Vagina (tissue), 2 donors: ENCODE measurements at places on chromosomes 7 and 10.

- no peak overlapping the region for H3K4me3 ChIP-seq
- H3K36me3 ChIP-seq = no peaks in the 10 kb centered on the region
- DNase-seq = no peak
- peaks cover 21% of the 10 kb centered on the region for H3K4me1 ChIP-seq
- no peaks in the 10 kb centered on the region for H3K27me3 ChIP-seq
Measured at GRCh38 chr7:25731068-25731845, 420.7 kb upstream of the NFE2L3 start.

DNA sequence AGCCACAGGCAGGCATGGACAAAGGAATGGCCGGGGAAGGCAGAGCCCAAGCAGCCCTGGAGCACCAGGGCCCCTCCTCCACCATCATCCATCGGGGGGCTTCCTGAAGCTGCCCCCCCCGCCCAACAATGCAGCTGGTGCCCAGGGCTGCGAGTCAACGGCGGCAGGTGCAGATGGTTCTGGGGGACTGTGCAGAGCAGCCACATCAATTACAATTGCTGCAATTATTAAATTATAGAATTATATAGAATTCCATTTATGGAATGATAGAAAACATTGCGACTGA is 28.3 kb downstream of the EBF3 start:
- no peaks in the 10 kb centered on the region for H3K4me1 ChIP-seq
- H3K36me3 ChIP-seq = no peaks in the 10 kb centered on the region
- H3K27me3 ChIP-seq = no peaks in the 10 kb centered on the region
- no peak for DNase-seq
- H3K27ac ChIP-seq = no peak overlapping the region
- H3K4me3 ChIP-seq = no peak overlapping the region

GRCh38 chr10:121695731-121696464 is 97.7 kb upstream of the FGFR2 start:
- no peaks in the 10 kb centered on the region for H3K36me3 ChIP-seq
- no peaks in the 10 kb centered on the region for H3K4me1 ChIP-seq
- DNase-seq = no peak
- no peak overlapping the region for H3K4me3 ChIP-seq

DNA sequence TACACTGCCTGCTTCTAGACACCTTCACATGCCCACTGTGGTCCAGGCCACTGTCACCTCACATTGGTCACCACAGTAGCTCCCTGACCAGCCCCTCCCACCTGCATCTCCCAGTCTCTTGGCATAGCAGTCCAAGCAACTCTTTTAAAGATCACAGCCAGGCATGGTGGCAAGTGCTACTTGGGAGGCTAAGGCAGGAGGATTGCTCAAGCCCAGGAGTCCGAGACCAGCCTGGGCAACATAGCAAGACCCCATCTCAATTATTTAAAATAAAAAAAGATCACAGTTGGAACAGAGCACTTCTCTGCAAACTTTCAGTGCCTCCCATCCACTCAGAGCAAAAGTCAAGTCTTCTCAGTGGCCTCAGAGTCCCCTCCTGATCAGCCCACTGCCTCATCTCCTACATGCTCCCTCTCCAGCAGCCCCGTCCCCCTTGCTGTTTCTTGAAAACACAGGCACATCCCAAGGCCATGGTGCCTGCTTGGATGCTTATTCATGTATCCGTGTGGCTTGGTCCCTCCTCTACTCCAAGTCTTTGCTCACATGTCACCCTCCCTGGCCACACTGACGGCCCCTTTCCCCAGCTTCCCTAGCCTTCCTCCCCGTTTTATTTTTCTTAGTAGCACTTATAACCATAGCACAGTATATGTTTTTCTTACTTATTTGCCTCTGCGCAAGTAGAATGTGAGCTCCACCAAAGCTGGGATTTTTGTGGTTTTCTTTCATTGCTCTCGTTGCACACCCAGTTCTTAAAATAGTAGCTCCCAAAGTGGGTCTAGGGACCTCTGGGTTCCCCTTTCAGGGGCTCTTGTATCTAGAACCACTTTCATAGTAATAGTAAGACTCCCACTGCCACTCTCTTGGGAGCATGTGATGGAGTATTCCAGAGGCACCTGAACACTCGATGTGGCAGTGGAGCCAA is 19.5 kb downstream of the TSPAN15 start:
- peaks cover 36% of the 10 kb centered on the region for H3K4me1 ChIP-seq
- no peak overlapping the region for H3K27ac ChIP-seq
- no peak overlapping the region for H3K4me3 ChIP-seq
- no peaks in the 10 kb centered on the region for H3K36me3 ChIP-seq
- DNase-seq = no peak
- H3K27me3 ChIP-seq = no peaks in the 10 kb centered on the region

DNA sequence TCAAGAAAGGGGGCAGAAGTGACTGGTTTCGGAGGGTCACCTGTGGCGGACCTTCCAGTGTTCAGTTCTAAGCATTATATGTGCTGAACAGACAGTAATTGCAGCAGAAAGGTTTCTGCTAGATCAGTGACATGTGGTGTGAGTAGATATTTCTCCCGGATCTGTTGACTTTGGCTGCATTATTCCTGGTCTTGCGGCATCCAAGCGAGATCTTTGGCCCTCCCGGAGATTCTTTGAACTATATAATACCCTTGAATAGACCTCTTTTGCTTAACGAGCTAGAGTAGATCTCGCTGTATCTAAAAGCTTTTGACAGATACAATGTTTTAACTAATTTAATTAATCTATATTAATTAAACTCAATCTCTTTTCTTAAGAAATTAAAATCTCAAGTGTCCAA is 99.8 kb downstream of the PTN start:
- H3K4me3 ChIP-seq = no peak overlapping the region
- H3K27me3 ChIP-seq = no peaks in the 10 kb centered on the region
- H3K27ac ChIP-seq = no peak overlapping the region
- H3K36me3 ChIP-seq = no peaks in the 10 kb centered on the region

GRCh38 chr7:139118234-139118804 is 8.8 kb upstream of the ZC3HAV1 start:
- peaks cover 7% of the 10 kb centered on the region for H3K4me1 ChIP-seq
- H3K36me3 ChIP-seq = no peaks in the 10 kb centered on the region
- H3K4me3 ChIP-seq = no peak overlapping the region
- H3K27ac ChIP-seq = no peak overlapping the region
- no peak for DNase-seq

GRCh38 chr10:80515511-80515910 is 22.2 kb upstream of the SH2D4B start:
- H3K36me3 ChIP-seq = no peaks in the 10 kb centered on the region
- H3K4me3 ChIP-seq = no peak overlapping the region
- H3K4me1 ChIP-seq = peaks cover 23% of the 10 kb centered on the region
- H3K27ac ChIP-seq = peak overlapping the region; percentile 16
- H3K27me3 ChIP-seq = no peaks in the 10 kb centered on the region

- no peak within 1 kb of the TSS for H3K4me3 ChIP-seq
- no peak for DNase-seq
- H3K36me3 ChIP-seq = no peaks in the 10 kb centered on the region
Measured at GRCh38 chr7:93226310-93226709, at the start of gene HEPACAM2. Gene HEPACAM2, minus strand, starts transcription at chr7:93226469.

GRCh38 chr7:33261585-33261984 is 132.2 kb downstream of the BBS9 start:
- H3K36me3 ChIP-seq = no peaks in the 10 kb centered on the region
- H3K27me3 ChIP-seq = no peaks in the 10 kb centered on the region
- H3K27ac ChIP-seq = no peak overlapping the region
- DNase-seq = no peak
- H3K4me1 ChIP-seq = no peaks in the 10 kb centered on the region

- H3K27ac ChIP-seq = no peak overlapping the region
- no peak overlapping the region for H3K4me3 ChIP-seq
- H3K36me3 ChIP-seq = no peaks in the 10 kb centered on the region
- DNase-seq = no peak
- H3K4me1 ChIP-seq = no peaks in the 10 kb centered on the region
- no peaks in the 10 kb centered on the region for H3K27me3 ChIP-seq
Measured at GRCh38 chr7:69211739-69212138, 386.5 kb upstream of the AUTS2 start.

DNA sequence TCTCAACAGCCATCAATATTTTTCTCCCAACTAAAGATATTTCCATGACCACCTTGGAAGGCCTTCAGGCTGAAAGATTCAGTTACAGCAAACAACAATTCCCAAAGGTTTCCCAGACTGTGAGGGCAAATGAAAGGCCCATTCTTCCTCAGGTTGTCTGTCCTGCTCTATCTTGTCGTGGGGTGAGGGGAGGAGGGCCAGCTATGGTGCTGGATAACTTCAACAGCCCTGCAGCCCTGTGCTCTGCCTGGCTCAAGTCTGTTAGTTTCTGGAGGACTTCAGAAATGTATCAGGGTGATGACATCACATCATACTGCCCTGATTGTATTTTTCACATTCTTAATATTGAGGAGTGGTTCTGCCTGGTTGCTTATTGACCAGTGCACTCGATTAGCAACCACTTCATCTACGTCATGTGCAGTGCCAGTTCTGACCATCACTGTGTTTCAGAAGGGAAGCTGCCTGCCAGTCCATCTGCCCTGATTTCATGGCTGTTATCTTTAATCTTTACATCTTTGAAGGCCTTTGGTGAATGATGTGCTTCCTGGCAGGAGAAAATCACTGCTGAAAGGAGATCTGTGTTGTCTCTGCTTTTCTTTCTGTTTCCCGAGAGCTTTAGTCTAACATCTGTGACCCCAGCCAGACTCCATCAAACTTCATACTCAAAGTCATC is 135.5 kb downstream of the NRF1 start:
- no peaks in the 10 kb centered on the region for H3K36me3 ChIP-seq
- no peaks in the 10 kb centered on the region for H3K27me3 ChIP-seq
- H3K4me1 ChIP-seq = no peaks in the 10 kb centered on the region
- H3K4me3 ChIP-seq = no peak overlapping the region
- H3K27ac ChIP-seq = no peak overlapping the region
- DNase-seq = no peak

- DNase-seq = no peak
- H3K4me1 ChIP-seq = no peaks in the 10 kb centered on the region
- H3K4me3 ChIP-seq = no peak overlapping the region
- H3K36me3 ChIP-seq = no peaks in the 10 kb centered on the region
Measured at GRCh38 chr7:77427996-77428603, 12.0 kb upstream of the GSAP start.

DNA sequence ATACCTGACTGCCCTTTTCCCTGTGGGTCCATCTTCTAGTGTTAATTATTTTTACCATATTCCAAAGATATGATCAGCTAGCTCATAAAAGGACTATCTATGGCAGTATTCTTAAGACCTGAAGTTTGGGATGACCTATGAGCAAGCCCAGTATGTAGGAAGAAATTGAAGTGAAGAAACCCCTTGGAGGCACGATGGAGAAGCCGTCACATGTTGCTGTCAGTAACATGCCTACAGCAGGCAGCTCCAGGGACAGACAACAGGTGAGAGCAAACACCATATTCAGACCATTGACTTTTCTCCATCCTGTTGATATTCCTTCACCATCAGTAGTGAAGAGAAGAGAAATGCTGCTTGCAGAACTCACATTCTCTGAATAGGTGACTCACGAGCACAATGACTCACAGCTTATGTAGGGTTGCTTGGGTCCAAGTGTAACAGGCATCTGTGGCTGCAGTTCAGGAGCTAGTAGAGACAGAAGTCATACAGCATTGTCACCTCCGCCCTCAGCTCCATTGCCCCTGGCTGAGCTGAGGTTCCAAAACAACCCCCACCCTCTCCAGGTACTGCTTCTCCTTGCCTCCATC is 8.4 kb upstream of the LYZL2 start:
- H3K36me3 ChIP-seq = no peaks in the 10 kb centered on the region
- DNase-seq = no peak
- H3K4me3 ChIP-seq = no peak overlapping the region
- H3K4me1 ChIP-seq = no peaks in the 10 kb centered on the region

- H3K27me3 ChIP-seq = no peaks in the 10 kb centered on the region
- no peak for DNase-seq
- no peak overlapping the region for H3K27ac ChIP-seq
- peaks cover 9% of the 10 kb centered on the region for H3K4me1 ChIP-seq
- no peaks in the 10 kb centered on the region for H3K36me3 ChIP-seq
Measured at GRCh38 chr7:130481898-130482297, 10.0 kb upstream of the MEST start.

DNA sequence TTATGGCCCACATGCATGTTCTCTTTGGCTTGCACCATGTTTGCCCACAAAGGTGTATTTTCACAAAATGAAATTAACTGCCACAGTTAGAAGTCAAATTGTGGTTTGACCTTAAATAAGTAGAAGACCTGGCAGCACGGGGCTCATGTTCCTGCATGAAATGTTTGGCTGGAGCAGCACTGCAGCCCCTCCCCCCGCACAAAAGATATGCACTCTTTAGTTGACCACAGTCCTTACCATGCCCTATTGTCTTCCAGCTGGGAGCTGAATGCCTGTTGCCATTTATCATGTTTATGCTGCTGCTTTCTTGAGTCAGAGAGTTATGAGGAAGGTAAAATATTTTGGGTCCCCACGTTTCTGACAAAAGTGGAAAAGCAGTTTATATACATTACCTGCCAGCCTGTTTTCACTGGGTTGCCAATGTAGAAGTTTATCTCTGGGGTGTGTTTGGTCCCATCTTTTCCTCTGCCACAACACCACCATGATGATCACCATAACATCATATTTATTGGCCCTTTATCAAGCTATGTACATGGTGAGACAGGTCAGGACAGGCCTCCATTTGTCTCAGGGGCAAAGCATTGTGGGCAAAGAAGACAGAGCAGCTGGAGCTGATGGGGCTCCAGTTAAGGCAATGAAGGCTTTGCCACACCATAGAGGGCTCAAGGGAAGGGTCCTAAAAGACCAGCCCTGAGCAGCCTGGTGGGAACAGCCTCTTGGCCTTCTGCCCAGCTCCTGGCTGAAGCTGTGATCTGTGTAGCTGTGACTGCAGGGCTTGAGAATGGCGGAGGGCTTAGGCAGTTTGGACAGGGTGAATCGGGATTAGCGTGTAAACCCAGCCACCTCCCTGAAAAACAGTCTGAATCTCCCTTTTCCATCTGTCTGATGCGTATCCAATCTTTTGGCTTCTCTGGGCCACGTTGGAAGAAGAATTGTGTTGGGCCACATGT is 5.4 kb downstream of the PRF1 start:
- H3K27ac ChIP-seq = no peak overlapping the region
- H3K27me3 ChIP-seq = no peaks in the 10 kb centered on the region
- no peak overlapping the region for H3K4me3 ChIP-seq
- no peaks in the 10 kb centered on the region for H3K36me3 ChIP-seq
- no peak for DNase-seq
- no peaks in the 10 kb centered on the region for H3K4me1 ChIP-seq

GRCh38 chr7:33809228-33809627 is 96.1 kb upstream of the BMPER start:
- no peaks in the 10 kb centered on the region for H3K27me3 ChIP-seq
- peak; percentile 43 for DNase-seq
- no peaks in the 10 kb centered on the region for H3K36me3 ChIP-seq
- H3K4me3 ChIP-seq = no peak overlapping the region

- no peaks in the 10 kb centered on the region for H3K36me3 ChIP-seq
- H3K4me1 ChIP-seq = peaks cover 43% of the 10 kb centered on the region
- DNase-seq = no peak
Measured at GRCh38 chr10:103885617-103886016, 30.2 kb upstream of the SH3PXD2A start.
